GM10248 (cell line): ENCODE measurements at places on chromosomes 11 and 22.

DNA sequence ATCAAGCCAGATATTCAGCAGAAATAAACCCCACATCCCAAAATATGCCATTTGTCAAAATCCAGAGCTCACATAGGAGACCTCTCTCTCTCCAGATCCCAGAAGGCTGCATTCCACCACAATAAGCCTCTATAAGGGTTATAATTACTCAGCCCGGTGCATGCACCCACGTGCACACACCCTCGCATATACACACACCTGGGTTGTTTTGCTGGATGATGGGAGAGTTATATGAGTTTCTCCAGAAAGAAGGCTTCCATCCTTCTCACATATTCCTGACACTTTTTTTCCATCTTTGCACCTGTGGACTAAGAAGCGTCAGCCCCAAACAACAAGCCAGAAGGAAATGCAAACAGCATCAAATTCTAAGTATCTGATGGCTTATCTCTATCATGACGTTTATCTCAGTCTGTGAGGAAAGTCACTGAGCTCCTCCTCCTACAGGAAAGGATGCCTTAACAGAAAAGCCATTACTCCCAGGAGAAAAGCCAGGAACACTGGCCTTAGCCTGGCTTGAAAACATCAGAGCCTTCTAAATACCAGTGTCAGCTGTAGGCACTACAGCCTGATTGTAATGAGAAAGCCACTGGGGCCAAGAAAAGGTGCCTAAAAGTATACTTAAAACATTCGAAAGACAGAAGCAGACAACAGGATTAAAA is 253.2 kb downstream of the LARGE1 start:
- DNase-seq = no peak

GRCh38 chr22:47303161-47303890 is 540.9 kb downstream of the TBC1D22A start:
- no peak for DNase-seq

GRCh38 chr11:60872124-60872960 is 5.0 kb downstream of the ZP1 start:
- DNase-seq = no peak

DNA sequence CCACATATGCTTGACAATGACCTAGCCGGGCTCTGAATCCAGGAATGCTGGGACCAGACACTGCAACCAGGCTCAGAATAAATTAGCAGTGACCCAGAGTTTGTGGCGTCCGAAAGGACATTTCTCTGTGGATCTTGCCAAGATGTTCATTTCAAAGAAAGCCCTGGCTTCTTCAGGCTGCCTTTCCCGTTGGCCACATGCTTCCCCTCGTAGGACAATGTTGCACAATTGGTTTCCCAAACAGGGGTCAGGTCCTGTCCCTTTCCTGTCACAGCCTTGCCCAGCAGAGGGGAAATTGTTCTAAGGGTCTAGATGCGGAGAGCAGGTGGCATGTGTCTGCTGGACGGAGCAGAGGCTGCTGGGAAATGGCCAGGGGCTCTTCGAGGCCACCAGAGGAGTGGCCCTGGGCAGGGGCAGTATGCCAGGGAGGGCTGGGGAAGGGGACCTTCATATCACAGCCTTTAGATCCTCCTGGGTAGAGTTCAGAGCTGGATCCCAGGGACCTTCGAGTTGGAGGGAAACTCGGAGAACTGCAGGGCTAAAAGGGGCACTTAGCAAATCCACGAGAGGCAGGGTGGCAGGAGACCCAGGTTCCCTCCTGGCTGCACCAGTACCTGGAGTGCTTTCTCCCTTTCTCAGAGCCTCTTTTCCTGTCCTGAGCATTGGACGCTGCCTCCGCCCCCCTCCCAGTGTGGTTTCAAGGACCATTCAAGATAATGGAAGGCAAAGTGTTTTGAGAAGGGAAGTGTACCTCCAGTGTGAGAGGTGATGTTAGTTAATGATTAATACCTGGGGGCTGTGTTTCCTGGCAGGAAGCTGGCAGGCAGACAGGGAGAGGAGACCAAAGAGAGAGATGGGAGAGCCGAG is 42.3 kb downstream of the C11orf96 start:
- no peak for DNase-seq

- DNase-seq = no peak
Measured at GRCh38 chr11:66641834-66642233, 3.3 kb downstream of the RBM4 start.

DNA sequence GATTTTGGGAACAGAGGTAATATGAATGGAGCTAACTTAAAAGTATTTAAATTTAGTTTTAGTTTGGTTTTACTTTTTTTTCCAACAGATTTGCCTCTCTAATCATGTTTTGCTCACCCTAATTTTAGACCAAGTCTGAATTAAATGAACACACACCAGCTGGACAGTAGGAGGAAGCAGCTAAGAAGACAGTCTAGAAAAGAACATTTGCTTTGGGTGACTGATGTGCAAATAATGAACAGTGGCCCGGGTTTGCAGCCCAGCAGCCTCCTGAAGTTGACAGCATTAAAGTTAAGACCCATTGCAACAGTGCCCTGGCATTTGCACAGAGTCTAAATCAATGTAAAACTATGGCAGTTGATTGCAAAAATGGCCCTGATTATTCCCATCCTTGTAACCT is 66.4 kb upstream of the SORL1 start:
- no peak for DNase-seq

DNA sequence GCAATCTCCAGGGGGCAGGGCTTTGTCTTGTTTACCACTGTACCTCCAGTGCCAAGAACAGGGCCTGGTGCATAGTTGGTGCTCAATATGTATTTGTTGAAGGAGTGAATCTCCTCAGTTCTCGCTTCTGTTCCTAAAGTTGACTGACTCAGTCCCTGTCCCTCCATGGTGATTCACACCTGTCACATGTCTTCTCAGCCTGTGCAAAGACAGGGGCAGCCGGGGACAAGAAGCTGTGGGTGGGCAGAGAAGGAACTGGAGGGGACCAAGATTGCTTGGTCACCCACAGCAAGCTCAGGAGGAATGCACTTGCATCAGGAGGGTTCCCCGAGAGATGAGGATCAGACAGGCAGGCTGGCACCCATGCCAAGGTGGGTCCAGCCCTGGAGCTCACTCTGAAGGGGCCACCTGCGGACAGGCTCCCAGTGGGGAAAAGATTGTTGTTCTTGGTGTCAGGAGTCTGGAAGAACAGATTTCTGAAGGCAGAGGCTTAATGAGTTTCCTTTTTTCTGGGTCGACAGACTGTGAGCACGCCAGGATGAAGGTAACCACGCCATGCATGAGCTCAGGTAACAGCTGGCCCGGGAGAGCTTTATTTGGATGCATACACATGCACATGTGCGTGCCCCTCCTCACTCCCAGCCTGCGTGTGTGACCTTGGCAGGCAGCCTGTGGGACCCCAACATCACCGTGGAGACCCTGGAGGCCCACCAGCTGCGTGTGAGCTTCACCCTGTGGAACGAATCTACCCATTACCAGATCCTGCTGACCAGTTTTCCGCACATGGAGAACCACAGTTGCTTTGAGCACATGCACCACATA is 16.9 kb downstream of the IL17RA start:
- no peak for DNase-seq

DNA sequence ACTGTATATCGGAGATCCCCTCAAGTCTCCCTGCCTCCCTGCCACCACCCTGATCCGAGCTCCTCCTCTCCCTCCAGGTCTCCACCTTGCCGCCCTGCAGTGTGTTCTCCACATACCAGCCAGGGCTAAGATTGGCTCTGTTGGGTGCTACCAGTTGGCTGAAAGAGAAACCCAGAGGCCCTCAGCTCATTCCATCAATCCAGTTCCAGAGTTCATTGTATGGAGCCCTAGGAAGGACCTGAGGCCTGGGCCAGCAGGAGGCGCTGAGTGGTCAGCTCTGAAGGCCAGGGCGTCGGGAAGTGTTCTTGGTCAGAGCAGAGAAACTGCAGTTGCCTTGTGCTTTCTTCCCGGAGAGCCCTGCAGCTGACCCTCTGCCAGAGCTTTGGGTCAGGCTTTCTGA is 2.2 kb upstream of the TOP3B start:
- peak; percentile 55 for DNase-seq

- no peak for DNase-seq
Measured at GRCh38 chr11:129440028-129440713, 64.5 kb downstream of the BARX2 start.

DNA sequence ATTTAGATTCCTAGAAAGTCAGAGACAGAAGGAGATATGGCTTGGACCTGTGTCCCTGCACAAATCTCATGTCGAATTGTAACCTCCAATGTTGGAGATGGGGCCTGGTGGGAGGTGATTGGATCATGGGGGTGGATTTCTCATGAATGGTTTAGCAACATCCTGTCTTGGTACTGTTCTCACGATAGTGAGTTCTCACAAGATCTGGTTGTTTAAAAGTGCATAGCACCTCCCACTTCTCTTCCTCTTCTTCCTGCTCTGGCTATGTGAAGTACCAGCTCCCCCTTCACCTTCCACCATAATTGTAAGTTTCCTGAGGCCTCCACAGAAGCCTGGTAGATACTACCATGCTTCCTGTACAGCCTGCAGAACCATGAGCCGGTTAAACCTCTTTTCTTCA is 27.6 kb upstream of the PAMR1 start:
- no peak for DNase-seq

DNA sequence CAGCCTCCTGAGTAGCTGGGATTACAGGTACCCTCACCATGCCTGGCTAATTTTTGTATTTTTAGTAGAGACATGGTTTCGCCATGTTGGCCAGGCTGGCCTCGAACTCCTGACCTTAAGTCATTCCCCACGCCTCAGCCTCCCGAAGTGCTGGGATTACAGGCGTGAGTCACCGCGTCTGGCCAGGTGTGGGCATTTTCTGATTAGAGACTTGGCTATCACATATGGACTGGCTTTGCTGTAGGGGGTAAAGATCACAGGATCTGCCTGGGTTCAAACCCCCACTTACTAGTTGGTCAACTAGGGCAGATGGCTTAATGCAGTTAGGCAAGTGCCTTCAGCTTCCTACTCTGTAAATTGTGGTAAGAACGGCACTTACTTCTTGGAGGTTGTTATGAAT is 6.5 kb downstream of the CD248 start:
- DNase-seq = no peak

DNA sequence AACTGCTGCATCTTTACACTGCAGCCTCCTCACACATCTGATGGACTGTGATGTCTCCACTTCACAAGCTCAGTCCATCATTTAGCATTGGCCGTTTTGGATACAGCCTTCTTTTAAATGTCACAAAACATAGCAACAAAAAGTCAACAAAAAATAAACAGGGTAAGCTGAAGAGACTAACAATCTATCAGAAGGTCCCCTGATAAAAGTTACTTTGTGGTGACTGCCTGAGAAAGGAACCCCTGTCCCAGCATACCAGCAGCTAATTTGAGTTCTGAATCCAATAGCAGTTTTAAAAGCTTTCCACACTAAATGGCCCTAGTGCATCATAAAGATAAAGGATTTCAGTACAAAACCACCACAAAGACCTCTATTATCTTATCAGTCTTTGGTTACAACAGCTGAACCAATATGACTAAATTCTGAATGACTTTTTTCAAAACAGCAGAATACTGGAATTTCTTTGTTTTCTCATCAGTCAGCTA is 162.4 kb downstream of the SOX6 start:
- DNase-seq = no peak

- no peak for DNase-seq
Measured at GRCh38 chr11:103709371-103709770, 327.1 kb upstream of the DDI1 start.

GRCh38 chr22:49827853-49828598 is at the start of gene BRD1:
TSS of gene BRD1 (minus strand) at chr22:49827873. CDS start at chr22:49824317, 3,556 bp downstream.
- DNase-seq = peak; percentile 82

DNA sequence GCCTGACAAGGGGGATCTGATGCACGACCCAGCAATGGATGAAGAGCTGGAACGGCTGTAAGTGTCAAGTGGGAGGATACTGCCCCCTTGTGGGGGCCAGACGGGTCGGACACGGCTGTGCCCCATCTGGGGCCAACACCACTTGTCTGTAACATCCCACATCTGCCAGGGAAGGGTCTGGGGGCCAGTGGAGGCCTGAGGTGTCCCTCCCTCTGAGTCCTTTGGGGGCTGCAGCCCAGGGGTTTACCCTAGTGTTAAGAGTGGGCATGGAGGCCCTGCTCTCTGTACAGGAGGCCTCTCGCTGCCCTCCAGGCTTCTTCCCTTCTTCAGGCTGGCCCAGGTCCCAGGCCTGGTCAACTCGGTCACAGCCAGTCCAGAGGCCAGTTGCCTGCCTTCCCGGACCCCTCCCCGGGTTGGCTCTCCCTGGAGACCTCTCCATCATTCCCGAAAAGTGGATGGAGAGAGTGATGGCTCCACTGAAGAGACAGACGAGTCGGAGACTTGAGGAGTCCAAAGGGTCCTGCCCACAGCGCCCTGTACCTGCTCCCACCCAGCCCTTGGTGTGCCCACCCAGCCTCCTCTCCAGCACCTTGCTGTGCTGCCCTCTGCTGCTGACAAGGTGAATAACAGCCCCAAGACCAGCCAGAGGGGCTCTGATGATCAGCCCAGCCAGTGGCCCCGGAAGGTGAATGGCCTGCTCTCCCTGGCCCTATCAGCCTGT is 15.4 kb downstream of the ARFGAP2 start:
- peak; percentile 83 for DNase-seq

GRCh38 chr11:103953797-103954486 is 82.5 kb upstream of the DDI1 start:
- DNase-seq = no peak

GRCh38 chr11:128632141-128632791 is 44.9 kb upstream of the ETS1 start:
- peak; percentile 63 for DNase-seq

DNA sequence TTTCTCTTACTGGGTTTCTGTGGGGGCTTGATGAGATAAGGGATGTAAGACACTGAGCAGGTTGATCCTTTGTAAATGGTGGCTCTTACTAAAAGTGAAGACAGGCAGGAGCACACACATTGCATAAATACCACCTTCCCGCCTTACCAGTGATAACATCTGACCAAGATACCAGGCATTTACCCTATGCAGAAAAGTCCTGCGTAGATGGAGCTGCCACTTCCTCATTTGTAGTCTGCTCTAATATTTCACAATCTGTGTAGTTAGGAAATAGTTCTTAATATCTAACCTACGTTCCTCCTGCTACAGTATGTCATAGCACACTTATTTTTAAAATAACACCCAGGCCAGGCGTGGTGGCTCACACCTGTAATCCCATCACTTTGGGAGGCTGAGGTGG is 23.9 kb upstream of the SWAP70 start:
- no peak for DNase-seq

GRCh38 chr11:128496692-128497060 is 90.7 kb downstream of the ETS1 start:
- DNase-seq = no peak
